ACHN (cell line): ENCODE measurements at places on chromosomes 7 and 10.

DNA sequence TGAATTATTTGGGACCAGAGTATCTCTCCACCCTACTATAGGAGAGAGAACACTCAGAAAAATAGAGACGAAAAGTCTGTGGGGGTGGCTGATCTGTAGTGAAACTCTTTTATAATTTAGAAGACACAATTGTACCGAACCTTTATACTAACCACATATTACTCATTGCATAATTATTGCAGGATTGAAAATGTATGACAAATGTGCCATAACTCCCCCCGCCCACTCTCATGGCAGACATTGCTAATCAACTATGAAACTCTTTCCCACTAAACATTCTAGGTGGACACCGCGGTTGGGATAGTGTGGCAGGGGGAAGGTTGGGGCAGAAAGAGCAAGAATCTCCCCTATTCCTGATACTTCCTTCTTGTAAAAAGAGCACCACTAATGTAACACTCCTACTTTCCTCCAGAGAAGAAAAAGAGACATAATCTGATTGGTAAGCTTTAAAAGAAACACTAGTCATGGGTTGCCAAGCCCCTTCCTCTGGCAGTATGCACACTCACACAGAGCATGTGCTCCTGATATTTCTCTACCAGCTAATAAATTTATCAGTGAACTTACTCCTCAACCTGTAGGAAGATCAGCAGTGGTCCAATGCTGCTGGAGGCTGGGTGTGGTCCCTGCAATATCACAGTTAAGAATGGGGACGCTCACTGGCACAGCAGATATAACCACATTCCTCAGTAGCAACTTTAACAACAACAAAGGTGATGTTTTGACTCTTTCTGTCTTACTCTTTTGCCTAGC, 18.7 kb upstream of the ARID5B start:
- DNase-seq = no peak

DNA sequence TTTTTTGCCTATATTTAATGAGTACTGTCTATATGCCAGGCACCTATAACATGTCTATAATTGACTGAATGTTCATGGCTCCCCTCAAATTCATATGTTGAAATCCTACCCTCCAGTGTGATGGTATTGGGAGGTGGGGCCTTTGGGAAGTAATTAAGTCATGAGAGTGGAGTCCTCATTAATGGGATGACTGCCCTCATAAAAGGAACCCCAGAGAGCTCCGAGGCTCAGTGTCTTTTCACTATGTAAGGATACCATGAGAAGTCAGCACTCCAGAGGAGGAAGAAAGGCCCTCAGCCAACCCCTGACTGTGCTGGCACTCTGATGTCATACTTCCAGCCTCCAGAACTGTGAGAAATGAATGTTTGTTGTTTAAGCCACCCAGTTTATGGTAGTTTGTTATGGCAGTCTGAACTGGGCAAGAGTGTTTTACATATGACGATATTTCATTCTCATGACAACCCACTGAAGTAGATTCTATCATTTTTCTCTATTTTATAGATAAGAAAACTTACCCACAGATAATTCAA, 61.1 kb upstream of the PCGF5 start:
- DNase-seq = no peak

DNA sequence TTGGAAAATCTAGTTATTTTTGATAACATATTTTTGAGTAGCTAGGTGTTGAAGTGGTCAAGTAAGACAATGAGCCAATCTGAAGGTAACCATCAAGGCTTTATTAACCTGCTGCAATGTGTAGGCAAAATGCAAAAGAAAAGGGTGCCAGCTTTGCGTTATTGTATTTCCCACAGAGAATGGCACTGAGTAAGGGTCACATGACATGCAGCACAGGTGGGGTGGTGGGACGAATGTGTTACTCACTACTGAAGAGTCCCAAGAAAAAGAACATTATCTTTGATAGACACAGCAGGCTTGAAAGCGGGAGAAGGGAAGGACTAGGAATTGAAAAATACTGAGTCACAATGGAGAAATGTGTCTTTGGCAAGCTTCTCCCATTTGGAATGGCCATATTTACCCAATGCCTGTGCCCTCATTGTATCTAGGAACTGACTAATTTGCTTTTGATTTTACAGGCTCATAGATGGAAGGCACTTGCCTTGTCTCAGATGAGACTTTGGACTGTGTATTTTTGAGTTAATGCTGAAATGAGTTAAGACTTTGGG, 898.6 kb upstream of the POT1 start:
- DNase-seq = no peak

GRCh38 chr10:12327074-12327473, 22.3 kb upstream of the CAMK1D start:
- no peak for DNase-seq

DNA sequence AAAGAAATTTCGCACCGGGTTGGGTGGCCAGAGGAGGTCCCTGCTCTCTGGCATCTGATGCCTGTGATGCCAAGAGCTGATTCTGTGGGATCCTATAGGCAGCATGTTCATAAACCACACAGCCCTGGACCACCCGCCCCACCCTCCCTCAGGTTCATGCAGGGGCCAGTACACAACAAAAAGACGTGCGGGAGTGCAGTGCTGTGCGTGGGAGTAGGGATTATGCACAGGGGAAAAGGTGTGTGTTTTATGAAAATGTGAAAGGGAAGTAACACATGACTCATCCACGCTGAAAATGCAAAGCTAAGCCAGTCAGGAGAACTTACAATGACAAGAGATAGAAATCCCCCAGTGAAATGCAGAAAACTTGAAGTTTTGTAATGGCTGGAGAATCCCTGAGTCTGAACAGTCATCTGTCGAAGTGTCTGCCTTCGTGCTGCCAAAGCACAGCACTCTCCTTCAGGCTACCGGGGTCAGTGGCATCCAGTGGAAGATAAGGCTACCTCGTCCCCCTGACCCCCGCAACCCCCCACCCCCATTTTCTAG, 1.1 kb downstream of the KIAA1217 start:
- DNase-seq = peak; percentile 8

DNA sequence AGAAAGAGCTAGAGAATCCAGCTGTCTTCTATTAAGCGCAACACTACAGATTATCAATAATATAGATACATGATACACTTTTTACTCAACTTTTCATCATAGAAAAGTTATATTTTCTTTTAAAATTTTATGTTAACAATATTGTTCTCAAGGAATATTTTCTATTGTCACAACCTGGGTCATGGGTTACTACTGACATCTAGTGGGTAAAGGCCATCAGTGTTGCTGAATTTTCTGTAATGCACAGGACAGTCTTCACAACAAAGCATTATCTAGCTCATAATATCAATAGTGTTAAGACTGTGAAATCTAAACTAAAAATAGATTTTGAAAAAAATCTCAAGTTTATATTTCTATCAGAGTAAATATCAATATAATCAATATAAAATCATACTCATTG, 209.8 kb downstream of the ZNF33B start:
- peak; percentile 9 for DNase-seq

GRCh38 chr7:100190048-100190711, 12.5 kb downstream of the STAG3 start:
- DNase-seq = peak; percentile 68

DNA sequence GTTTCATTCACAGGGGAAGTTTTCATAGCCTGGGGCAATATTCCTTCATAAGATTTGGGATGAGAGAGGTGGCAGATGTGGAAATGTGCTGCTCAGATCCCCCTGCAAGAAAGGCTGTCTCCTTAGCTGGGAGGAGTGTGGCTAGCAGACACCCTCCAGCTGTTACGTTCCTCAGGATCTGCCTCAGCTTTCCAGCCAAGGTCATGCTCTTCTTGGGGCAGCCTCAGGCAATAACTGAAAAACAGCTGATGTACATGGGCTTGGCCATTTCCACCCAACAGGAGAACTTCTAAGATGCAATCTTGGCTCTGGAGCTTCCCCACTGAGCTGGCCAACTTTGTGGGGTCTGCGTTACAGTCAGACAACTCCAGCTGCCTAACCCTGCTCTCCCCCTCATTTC, 51.3 kb upstream of the SEPTIN7 start:
- DNase-seq = no peak

DNA sequence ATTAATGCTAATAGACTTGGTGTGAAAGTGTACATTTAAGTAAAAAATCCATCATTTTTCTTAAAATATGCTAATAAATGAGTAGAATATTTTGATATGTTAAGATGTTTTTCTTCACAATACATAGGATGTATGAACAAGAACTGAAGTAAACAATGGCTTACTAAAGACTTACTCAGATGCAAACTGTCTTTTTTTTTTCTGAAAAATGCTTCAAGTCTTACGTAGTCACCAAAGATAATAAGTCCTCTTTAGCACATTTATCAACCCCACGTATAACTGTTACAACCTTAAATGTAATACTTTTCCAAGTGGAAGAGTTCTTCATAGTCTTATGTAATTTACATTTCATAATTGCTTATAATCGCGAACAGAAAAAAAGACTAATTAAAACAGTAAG, 54.8 kb downstream of the MDFIC start:
- no peak for DNase-seq

- DNase-seq = no peak
These were observed 1.3 kb upstream of the TMEM248 start for GRCh38 chr7:66919704-66920103.

- no peak for DNase-seq
These were observed 72.4 kb upstream of the LRRC17 start for GRCh38 chr7:102840404-102840803.

DNA sequence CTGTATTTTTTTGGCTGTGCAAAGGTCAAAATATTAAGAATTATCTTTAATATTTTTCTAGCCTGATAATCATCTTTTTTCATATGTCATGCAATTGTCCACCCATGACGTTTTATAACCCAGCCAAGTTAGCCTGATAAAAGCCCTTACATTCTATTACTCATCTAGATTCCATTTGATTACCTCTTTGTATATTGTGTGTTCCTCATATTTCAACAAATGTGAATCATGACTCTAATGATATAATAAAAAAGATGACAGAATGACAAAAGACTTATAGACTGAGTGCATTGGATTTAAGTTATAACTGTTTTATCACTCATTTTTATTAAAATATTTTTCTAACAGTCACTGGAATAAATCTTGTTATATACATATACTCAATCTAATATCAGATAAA, 1560.0 kb upstream of the LRRTM3 start:
- DNase-seq = no peak

DNA sequence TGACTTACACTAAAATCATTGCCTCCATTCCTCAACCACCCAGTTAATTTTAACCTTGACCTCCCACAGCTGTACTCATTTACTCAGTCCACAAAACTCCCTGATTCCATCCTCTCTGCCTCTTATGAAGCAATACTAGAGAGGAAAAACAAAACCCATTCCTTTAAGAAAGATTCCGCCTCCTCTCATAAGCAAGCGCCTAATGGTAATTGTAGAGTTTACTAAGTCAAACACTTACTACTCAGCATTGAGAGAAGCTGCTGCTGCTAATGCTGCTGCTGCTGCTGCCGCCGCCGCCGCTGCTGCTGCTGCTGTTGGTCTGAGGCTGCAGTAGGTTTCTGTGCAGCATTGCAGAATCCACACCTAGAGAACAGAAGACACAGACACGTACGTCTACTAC, 2.1 kb upstream of the ADD3 start:
- no peak for DNase-seq

GRCh38 chr10:116708391-116708821, 34.0 kb downstream of the HSPA12A start:
- peak; percentile 64 for DNase-seq

- DNase-seq = no peak
These were observed 37.2 kb downstream of the PRSS2 start for GRCh38 chr7:142807855-142808460.

GRCh38 chr10:5293691-5294550, 70.8 kb upstream of the UCN3 start:
- peak; percentile 36 for DNase-seq

- DNase-seq = no peak
These were observed 15.1 kb upstream of the ATE1 start for GRCh38 chr10:121942749-121943416.

- no peak for DNase-seq
These were observed 61.2 kb upstream of the LRRN3 start for GRCh38 chr7:111029574-111030251.
